AG08396 (cell line): ENCODE measurements at places on chromosomes 5 and 9.
A peak's percentile ranks its signal among the peaks of the same experiment; 100 is the strongest.

- no peak for DNase-seq
These were observed 965.1 kb upstream of the SEMA6A start for GRCh38 chr5:117539692-117540091.

DNA sequence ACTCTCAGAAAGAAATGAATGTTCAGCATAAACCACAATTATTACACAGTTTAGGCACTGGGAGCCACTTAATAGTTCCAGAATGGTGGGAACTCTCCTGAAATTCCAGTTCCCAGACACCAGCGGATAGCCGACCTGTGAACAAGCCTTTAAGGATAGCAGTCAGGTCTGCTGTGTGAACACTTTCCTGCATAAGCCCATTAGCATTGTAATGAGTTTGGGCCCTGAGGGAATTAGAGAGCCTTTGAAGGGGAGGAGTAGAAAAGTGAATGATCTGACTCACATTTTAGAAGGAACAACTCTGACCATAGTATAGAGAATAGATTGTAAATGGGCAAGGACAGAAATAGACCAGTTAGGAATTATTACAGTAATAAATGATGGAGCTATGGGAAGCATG, 189.1 kb downstream of the ADGRV1 start:
- DNase-seq = no peak

DNA sequence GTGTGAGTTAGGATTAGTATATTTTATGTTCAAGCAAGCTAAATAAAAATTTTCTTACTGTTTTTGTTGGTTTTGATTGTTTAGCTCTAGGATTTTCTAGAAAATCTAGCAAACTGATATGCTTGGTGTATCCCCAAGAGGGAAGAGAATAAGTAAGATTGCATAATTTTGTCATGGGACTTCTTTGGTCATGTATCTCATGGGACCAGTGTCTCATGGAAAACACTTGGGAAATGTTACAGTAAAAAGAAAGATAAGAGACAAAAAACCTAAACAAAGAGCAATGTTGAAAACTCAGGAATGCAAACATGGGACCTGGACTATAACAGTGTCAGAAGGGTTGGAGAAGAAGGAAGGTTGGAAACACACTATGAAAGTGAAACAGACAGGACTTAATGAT, 119.4 kb downstream of the TLR4 start:
- DNase-seq = no peak

DNA sequence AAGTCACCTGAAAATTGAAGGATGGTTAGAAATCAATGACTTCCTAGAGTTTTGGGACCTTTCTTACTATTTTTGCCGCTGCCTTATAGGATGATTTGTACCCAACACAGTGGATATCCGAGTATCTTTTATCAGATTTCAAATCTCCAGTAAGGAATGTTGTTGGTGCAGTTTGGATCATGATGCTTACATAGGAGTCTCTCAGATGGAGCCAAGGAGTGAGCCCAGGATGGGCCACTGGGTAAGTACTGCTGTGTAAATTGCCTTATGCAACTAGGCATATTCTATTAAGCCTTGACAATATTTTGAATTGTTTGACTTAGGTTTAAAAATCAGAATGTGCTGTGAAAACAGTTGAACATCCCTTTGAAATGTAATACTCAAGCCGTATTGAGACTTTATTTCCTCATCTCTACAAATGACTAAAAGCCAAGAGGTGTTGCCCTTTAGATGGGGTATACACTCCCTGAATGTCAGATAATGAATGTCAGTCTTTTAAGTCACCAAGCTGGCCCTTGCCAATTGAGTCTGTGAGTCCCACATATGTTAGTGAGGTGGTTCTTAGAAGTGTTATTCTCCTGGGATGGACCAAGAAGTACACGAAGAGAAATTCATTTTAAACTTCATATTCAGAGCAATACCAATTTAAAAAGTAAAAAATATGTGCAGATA, 271.8 kb upstream of the CTNND2 start:
- DNase-seq = no peak

- no peak for DNase-seq
These were observed 108.5 kb downstream of the ELAVL2 start for GRCh38 chr9:23717505-23717904.

- peak; percentile 76 for DNase-seq
These were observed 65.4 kb upstream of the ARAP3 start for GRCh38 chr5:141747152-141748141.

DNA sequence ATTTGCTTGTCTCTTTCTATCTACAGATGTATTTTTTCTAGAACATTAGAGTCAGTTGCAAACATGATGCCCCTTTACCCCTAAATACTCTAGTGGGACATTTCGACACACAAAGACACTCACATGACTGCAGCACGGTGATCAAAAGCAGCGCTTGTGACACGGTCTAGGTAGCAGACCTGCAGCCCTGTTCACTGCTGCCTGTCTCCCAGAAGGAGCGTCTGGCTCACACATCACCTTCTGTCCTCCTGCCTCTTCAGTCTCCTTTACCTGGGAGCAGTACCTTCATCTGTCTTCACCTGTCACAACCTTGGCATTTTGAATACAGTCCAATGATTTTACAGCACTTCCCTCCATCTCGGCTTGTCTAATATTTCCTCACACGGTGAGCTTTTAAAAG, 51.9 kb upstream of the SH3PXD2B start:
- no peak for DNase-seq

DNA sequence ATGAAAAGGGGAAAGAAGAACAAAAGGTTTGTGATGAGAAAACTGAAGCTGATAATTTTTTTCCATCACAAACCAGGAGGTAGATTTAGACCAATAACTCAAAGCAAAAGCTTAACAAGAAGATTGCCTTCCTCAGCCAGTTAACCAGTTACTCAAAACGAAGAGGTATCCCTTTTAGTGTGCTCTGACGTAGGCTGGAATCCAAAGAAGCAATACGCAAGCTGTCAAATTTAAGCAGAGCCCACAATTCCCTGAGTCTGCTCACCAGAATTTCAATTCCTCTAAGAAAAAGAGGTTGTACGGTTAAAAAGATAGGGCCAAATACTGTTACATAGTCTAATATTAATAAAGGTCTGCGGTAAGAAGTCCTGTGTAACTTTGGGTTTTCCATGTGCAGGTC, 61.8 kb downstream of the BRINP1 start:
- DNase-seq = no peak

- no peak for DNase-seq
These were observed 99.4 kb downstream of the RMI1 start for GRCh38 chr9:84079994-84080393.

GRCh38 chr9:77521091-77521490, 127.0 kb downstream of the GNA14 start:
- no peak for DNase-seq

- no peak for DNase-seq
These were observed 87.0 kb downstream of the ANGPTL2 start for GRCh38 chr9:127035423-127035822.

DNA sequence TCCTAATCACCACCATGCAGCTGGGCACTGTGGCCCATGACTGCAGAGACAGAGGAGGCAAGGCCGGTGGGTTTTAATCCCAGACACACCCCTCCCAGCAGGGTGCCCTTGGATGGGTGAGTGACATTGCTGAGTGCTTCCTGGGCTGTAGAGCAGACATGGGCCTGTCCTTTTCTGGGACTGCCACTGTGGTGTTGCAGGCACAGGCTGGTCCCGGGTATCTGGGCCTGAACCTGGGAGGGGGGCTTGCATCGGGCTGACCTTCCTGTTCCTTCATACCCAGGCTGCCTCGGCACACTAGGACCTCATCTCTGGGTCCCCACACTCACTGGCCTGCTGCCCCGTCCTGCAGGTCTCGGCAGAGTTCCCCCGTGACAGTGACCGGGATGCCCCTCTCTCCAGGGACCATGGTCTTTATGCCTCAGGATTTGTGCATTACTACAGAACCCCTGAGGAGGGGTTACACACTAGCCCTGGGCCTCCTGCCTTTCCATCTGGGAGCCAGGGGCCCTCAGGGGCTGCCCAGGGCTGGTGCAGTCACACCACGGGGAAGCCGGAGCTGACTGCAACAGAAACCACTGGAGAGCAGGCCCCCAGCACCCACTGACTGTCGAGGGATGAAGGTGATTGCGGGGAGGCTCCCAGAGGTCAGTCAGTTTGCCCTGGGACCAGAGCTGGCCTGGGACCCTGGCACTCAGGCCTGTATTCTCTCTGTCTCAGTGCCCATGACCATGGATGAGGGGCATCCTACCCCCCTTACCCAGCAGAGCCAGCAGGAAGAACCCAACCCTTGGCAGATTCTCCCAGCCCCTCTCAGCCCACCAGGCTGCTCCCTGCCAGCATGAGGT, 8.9 kb upstream of the SLC25A48 start:
- no peak for DNase-seq

DNA sequence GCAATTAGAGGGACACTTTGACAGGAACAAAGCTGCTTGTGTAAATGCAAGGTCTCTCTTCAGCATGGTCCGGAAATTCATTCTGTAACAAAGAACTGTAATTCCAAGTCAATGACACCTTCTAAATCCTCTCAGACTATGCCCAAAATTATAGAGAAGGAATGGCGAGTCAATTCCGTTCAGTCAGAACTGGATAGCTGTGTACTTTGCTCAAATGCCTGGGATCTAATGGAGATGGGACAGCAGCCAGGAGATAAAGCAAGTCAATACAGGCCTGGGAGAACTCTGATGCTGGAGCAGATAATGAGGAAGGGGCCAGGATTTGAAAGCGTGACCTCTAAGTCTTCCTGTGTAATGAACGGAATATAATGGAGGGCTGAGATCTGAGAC, 96.4 kb upstream of the SPRY4 start:
- DNase-seq = no peak

DNA sequence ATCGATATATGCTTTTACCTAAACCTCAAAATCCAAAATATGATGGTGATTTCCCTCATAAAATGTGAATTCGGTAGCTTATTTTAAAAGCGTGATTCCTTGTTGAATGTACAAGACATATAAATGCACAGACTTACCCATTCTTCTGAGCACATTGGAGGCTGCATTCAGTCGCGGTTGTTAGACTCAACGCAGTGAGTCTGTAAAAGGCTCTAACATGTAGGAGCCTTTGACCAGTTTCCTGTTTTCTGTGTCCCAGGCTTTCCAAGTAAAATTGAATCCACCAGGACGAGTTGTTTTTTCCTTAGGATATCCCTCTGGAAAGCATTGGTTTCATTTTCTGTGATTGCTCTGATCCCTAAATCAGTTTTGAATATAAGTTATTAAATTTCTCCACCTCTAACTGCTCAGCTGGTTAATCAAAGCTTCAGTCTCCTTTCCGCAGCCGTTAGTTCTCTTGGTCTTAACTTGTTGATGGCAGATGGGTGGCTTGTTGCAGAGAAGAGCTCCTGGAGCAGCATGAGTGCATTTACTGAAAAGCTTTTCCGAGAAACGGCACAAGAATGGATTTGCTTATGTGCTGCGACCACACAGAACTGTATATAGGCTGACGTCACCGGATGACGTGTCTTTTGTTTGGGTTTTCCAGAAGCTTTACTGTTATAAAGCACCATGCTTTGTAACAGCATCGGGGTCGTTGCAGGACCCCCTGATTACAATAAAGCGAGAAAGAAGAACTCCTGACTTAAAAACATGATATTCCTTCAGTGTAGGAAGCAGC, at the start of gene LRRTM2:
LRRTM2 (minus strand) TSS at position 565 of the 781 bp plus-strand sequence; CDS start at position 141, 424 bp downstream.
- DNase-seq = peak; percentile 70

DNA sequence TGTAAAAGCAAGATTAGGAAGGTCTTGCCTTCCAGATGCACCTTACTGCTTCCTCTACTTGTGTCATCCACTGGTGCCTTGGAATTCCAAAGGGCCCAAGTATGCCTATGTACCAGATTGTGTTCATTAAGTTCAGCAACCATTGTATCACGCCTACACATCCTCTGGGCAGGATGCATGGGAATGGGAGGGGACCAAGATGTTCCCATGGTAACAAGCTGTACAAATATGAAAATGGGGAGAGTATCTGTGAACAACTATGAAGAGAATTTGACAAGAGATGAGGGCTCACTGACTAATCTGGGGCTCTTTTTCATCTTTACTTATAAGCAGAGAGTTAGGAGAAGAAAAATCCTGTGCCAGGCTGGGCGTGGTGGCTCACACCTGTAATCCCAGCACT, 137.8 kb upstream of the MAP1B start:
- no peak for DNase-seq

- no peak for DNase-seq
These were observed 1942.4 kb upstream of the WWC1 start for GRCh38 chr5:166349046-166349445.

GRCh38 chr9:112869041-112869529, 21.6 kb downstream of the SLC46A2 start:
- DNase-seq = no peak

- DNase-seq = no peak
These were observed 8.0 kb upstream of the INIP start for GRCh38 chr9:112725961-112726360.

- DNase-seq = peak; percentile 56
These were observed 3.2 kb downstream of the ADAMTS12 start for GRCh38 chr5:33888587-33888986.

DNA sequence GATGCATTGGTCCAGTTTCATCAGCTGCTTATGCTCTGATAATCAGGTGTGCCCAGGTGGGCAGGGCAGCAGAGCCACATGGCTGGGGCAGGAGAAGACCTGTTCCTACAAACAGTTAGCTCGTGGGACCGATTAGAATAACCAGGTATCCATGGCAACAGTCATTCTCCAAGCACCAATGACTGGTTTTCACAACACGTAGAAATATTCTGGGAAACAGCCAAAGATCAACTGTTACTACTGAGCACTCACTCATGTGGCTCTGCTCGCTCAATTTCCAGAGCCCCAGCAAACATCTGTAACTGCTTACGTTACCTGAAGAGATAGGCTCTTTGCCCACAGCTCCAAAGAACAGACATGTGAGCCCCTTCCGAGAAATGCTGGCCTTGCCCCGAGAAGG, 302.0 kb downstream of the AGTPBP1 start:
- no peak for DNase-seq

GRCh38 chr9:88658311-88658822, 123.4 kb downstream of the NXNL2 start:
- DNase-seq = no peak

- no peak for DNase-seq
These were observed 44.7 kb upstream of the NKD2 start for GRCh38 chr5:963673-964531.

GRCh38 chr5:122101636-122102285, 23.7 kb upstream of the LOX start:
- DNase-seq = no peak

DNA sequence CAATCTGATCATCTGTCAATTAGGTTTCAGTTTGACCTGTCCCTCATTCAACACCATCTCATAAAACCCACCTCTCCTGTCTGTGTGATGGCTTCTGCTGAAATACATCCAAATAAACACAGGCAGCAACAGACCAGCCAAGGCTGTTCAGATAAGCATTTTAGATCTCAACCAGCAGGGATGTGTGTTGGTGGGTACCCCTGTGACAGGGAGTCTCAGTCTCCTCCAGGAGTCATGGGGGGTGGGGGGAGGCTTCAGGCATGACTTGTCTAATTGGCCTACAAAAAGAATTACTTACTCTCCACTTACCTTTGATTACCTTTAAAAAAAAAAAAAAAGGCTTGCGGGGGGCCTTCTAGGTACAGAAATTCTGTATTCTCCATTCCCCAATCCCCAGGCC, 65.9 kb downstream of the ROR2 start:
- no peak for DNase-seq

GRCh38 chr9:20788526-20789451, 104.7 kb downstream of the FOCAD start:
- no peak for DNase-seq

GRCh38 chr9:137041124-137041523, 4.9 kb downstream of the NPDC1 start:
- no peak for DNase-seq

GRCh38 chr9:36893911-36894310, 140.2 kb downstream of the PAX5 start:
- DNase-seq = no peak

GRCh38 chr5:40594811-40595210, 84.9 kb upstream of the PTGER4 start:
- DNase-seq = no peak
